ENCODE measurements at places on chromosomes 2 and 18.
A peak's percentile ranks its signal among the peaks of the same experiment; 100 is the strongest.

- DNase-seq, result peak; percentile 33
These were observed 434 bp upstream of the DUSP19 start for GRCh38 chr2:183078163-183078463.

GRCh38 chr2:150526827-150527226 lies 39.4 kb upstream of the RND3 start:
- DNase-seq, result no peak

DNA sequence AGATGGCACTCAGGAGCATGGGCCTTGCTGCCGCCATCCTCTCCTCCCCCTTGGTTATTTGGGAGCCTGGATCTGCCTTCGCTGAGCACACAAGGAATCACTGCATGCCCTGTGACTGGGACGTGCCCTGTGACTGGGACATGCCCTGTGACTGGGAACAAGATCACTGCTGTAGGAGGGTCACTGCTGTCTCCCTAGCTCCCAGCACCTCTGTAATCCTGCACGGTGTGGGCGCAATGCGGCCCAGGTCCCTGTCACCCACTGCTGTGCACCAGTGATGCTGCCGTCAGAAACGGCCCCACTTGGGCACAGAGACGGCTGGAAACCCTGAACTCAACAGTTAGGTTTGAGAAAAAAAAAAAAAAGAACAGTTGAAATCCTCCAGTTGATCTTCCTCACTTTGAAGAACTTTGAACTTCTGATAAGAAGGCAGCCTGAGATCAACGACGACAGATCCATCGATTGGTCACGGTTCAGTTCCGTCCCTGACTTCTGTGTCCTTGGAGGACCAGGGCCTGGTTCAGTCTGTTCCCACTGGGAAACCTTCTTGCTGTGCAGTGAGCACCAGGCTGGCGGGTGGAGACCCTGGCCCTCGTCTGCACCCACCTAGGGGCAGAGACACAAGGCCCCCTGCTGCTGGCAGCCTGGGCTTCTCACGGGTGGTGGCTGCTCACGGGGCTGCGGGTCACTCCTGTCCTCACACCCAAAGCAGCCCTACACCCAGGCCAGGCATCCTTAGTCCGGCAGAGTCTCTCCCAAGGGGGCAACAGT lies 125.9 kb downstream of the PXDN start:
- DNase-seq, result no peak

DNA sequence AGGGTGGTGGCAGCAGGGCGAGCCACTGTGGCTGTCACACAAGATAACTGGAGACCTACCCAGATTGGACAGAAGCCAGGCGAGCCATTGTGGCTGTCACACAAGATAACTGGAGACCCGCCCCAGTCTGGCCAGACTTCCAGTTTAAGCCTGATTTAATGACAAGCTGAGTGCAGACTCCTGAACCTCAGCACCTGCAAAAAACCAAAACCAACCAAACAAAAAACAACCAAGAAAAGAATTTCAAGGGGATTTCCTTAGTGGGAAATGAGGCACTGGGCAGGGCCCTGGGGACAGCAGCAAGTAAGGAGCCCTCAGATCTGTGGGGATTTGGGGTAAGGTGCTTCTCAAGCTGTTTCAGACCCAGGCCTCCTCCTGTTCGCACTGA lies 95.2 kb upstream of the BOD1L2 start:
- DNase-seq, result no peak

DNA sequence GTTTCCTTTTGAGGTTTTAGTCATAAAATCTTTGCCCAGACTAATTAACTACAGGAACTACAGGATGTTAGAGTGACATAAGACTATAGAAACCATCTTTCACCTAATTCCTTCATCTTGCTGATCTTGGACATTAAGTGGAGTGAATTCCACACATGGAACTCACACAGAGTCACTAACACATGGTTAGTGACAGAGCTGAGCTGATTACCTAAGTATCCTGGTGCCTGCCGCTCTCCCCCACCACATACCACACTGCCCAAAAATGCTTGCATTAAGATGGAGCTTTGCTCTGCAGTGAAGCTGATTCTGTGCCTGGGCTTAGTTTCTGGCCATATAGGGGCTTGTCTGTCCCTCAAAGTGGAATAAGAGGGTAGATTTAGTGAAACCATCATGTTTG lies 332.9 kb upstream of the NT5C1B start:
- no peak for DNase-seq

GRCh38 chr2:8379128-8379527 lies 302.7 kb upstream of the ID2 start:
- DNase-seq, result no peak

- DNase-seq, result no peak
These were observed 35.9 kb downstream of the MYO5B start for GRCh38 chr18:50158866-50159653.

DNA sequence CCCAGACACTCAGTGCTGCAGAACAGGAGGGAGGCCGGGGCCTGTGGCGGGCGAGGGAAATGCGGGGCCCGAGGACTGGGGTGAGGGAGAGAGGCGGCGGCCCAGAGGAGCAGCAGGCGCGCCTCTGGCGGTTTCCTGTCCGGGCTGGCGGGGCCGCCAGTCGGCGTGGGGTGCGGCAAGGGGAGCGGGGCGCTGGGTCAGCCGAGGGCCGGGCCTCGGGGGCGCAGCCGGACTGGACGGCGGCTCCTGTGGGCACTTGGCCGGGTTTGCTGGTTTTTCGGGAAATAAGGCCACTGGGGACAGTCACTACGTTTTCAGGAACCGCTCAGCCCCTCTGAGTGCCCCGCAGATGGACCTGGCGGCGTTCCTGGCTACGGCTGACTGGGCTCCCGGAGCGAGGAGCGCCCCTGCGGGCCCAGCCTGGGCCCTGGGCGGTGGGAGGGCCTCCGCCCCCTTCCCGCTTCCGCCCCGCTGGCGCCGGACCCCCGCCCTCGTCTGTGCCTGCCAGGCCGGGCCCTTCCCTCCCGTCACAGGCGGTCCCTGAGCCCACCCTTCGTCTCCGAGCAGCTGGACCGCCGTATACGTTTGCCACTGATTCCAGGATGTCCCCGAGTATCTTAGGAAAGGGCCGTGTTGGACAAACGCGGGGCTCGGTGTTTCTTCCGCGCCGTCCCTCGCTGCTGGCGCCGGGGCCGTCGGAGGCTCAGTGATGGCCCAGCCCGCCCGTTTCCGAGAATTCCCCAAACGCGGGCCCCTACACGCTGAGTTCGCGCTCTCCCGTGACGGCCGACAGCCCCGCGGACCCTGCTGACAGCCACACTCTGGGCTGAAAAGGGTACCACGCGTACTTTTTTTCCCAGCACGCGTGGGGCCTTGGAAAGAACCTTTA lies 84.6 kb downstream of the FAM210A start:
- DNase-seq, result no peak

DNA sequence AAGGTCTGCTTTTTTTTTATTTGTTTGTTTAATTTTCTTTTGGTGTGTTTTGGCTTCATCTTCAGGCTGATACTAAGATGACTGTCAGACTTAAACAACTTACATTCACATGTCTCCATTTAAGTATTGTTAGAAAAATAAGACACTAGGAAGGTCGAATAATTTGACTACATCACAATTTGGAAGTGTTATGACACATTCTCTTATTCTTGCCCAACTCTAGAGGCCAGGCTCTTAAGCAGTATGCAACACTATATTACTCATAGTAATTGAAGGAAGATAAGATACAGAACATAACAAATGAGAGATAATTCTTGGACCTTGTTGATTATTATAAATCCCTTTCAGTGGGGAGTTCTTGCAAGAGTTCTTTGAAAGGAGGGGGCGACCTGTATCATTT lies 295.3 kb upstream of the COL3A1 start:
- no peak for DNase-seq

DNA sequence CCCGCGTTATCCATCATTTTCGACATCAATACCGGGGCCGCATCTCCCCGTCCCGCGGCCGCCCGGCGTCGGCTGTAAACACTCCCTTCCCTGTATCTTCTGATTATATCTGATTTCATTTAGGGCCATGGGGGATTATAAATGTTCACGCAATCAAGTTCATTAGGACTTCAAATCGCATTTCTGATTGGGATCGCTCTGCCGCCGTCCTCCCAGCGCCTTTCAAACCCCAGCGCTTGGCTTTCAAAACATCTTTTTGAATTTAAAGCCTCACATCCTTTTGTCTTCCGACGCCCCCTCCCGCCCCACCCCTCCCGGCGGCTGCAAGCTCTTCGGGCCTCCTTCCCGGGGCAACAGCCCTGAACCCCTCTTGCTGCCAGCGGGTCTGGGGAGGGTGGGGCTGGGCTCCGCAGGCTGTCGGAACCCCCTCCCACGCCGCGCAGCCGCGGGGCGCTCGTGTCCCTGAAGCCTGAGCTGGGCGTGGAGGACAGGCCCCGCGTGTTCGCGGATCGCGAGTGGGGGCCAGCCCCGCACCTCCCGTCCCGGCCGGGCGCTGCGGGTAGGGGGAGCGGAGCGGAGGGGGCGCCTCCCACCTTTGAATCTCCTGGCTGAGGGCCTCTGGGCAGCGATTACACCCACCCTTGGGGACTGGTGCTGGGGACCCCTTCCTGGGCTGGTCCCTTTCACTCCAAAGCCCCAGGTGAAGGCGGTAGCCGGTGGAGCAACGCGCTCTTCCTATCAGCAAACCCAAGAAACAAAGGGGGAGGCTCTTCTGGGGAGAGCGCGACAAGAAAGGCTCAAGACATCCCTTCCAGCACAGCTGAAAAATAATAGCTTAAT lies 11.3 kb upstream of the GBX2 start:
- no peak for DNase-seq

DNA sequence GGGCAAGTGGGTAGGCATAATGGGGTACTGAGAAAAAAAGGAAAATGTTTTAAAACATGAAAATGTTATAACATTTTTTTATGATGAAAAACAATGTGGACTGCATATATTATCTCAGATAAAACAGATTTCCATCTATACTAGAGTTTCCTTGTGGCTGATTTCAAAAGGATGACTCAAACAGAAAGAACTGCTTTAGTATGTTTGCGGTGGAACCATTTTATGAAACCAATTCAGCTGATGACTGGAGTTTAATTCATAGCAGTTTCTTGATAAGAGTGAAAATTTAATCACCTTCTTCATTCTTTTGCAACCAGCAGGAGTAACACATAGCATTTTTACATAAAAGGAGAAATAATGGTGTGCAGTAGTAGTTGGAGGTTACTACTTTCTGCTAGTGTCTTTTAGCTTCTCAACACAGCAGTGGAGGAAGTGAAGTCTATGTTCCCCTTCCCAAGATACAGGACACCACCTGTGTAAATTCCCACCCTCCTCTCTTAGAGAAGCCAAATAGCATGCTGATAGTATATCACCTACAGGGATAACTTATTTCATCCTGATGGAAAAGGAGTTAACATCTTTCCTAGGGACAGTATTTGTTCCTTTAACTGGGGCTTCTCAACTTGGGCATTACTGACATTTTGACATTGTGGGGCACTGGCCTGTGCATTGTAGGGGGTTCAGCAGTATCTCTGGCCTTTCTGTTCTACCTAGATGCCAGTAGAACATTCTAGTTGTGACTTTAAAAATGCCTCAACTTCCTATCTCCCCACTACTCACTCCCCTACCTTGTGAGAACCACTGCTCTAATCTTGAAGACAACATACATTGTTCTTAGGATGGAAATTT lies 29.9 kb downstream of the PELI1 start:
- DNase-seq, result peak; percentile 57

DNA sequence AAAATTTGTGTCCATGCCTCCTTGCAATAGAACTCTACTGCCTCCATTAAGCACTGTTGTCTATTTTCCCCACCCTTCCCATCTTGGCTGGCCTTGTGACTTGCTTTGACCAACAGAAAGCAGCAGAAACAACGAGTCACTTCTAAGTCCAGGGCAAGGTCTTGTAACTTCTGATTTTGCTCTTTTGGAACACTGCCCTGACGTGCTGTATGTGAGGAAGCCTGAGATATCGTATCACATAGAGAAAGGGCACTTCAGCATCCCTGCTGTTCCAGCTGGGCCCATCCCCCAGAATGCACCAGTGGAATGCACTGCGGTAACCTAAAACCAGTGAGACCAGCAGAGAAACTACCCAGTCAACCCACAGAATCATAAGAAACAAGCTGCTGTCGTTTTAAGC lies 28.1 kb downstream of the NCKAP1 start:
- no peak for DNase-seq

DNA sequence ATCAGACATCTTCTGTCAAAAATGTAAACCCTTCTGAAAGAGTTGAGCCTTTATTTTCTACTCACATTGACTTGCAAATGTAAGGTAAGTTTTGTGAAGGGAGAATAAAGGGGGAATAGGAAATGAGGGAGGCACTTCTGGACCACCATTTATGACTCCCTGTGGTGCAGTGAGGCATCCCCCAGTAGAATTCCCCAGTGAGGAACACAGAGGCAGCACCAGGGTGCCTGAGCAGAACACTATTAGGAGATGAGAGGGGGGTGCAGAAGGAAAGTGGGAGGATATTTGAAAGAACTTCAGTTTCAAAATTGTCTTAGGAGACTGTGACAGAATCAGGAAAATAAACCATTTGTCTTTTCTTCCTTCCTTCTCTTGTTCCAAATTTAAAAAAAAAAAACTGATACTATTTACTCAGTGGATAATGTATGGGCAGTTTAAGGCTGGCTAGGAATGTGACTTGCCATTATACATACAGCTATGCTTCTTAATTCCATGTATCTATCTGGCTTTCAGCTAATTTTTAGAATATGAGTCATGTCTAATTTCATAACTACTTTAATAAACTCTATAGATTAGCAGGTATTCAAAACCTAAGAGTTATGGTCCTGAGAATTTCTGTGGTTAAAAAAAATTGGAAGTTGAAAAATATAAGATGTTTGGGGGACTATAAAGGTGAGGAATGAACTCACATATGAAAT lies 478.1 kb upstream of the CHAC2 start:
- no peak for DNase-seq

DNA sequence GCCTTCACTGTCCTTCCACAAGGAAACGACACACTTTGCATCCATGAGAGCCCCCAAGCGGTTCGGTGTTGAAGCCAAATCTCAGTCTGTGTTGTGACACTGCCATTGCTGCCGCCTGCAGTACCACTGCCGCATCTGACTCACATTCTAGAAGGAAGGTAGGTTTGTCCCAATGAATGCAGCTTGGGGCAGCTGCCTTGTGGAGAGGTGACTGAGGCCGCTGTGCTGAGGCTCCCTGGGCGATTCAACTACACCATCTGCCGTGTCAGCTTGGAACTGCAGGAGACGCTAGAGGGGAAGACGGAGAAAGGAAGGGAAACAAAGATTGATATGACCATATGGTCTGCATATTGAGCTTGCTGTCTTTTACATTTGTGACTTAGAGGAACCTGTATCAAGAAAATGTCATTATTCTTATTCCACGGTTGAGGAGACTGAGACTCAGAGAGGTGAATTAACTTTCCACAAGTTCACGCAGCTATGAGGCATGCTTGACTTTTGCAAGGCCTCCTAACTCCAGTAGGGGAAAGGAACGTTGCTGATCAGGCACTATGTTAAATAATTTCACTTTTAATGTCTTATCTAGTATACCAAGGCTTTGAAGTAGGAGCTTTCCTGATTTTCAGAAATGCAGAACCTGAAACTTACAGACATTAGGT lies 43.5 kb upstream of the LMAN1 start:
- DNase-seq, result peak; percentile 63

DNA sequence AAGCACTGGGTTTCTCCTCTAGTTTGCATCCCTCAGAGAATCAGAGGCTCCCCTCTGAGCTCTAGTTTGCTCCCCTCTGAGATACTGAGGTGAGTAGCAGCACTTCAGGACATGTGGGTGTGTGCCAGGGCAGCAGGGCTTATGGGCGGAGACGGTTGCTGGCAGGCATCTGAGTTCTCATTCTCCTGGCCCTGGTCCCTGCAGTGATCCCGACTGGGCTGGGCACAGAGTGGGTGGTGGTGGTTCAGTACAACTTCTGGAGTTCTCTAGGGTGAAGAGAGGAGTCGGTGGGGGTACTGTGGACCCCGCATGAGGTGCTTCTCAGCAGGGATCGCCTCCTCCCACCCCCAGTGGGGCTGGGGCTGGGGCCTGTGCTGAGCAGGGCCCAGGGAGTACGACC lies 47.9 kb downstream of the BOLA3 start:
- DNase-seq, result no peak

Measured in inflammatory macrophage (primary cell).